ENCODE measurements at places on chromosomes 3 and 15. TPM values are rescaled to one million over a fixed set of nuclear protein-coding genes. Genes with fewer than 3 reads are reported as not detected.

The ABI3BP gene
- total RNA-seq = not detected

The FOXL2 gene
- 0.13 TPM for total RNA-seq

The CCR1 gene
- not detected for total RNA-seq

The FAM227B gene
- total RNA-seq = 8.5 TPM

The TF gene
- 0.40 TPM for total RNA-seq

The DNAJB11 gene
- total RNA-seq = 86.7 TPM

The GPR176 gene
- 39.3 TPM for total RNA-seq

The HCLS1 gene
- 1.3 TPM for total RNA-seq

DNA sequence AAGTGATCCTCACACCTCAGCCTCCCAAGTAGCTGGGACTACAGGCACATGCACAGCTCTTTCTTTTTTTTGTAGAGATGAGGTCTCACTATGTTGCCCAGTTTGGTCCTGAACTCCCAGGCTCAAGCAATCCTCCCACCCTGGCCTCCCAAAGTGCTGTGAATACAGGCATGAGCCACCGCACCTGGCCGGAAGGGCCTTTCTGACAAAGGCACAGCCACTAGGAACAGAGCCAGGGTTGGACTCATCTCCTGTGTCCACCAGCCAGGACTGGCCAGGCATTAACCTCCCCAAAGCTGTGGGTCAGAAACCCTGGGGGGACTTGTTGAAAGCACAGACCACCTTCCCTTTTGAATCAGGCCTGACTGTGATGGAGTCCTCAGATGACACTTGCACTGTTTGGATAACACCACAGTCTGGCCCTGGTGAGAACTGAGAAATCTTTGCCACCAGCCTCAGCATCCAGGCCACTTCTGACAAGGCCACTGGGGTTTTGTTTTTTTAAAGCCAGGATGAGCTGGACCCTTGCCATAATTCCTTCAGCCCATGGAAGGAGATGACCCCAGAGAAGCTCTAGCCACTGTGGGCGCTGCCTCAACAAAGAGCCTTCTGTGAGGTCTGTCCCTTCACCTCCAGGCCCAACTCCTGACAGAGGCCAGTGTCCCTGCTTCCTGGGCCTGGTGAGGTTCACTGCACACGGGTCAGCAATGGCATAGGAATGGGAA, 4.8 kb downstream of the TKT start:
- DNase-seq = no peak

DNA sequence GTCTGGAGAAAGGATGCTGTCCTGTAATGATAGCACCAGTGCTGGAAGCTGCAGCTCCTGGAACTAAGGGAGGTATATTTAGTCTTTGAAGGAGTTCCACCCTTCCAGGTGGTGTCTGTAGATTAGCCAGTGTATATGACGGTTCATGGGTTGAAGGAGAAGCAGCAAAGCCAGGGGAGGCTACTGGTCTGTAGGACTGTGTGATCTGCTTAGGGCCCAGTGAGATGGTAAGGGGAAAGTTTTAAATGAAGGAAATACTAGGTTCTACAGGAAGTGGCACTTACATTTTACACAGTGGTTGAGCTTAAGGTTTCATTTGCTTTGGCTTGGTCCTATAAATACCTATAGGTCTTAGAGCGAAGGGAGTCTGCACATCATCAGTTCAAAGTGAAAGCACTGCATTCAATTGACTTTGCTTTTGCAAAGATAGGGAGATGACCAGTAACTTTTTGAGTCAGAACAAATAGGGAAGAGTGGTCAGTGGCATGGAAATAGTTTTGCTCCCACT, 5.6 kb downstream of the SLC25A38 start:
- no peak for DNase-seq

DNA sequence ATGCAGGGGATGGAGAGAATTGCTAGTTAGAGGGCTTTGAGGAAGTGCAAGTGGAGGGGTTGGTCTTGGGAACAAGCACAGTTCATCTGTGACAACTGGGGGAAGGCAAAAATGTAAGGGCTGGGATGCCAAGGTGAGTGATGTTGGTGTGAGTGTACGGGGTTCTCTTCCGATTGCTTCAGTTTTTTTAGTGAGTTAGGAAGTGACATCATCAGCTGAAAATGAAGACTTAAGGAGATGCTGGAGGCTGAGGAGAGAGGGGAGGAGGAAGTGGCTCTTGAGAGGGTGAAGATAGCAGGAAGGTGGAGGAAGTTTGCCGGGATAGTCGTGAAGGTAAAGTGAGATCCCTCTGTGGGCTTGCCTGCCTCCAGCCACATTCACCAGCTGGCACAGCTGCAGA, 12.7 kb downstream of the TICRR start:
- DNase-seq = no peak

DNA sequence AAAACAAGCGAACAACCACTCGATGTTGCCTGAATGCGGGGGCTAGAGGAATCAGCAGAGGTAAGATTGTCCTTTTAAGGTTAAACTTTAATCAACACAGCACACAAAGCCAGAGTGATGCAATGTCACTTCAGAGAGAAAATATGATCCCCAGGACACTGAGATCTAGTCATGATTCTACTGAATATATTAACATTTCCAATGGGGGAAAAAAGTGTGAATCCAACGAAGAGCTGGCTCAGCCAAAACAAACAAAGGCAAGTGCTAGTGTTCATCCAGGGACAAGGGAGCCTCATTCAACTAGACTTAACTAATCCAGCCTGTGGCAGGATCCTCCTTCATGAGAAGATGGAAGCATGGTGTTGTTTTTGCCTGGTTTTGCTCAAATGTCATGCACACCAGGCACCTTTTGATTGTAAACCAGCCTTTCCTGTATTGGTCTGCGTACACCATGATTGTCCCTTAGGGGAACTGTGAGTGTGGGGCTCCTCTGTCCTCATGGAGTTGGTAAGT, 35.8 kb downstream of the SCG5 start:
- no peak for DNase-seq

GRCh38 chr15:93072411-93073394, 16.3 kb downstream of the RGMA start:
- DNase-seq = peak; percentile 95

GRCh38 chr3:69353503-69353902, 32.4 kb downstream of the FRMD4B start:
- no peak for DNase-seq

DNA sequence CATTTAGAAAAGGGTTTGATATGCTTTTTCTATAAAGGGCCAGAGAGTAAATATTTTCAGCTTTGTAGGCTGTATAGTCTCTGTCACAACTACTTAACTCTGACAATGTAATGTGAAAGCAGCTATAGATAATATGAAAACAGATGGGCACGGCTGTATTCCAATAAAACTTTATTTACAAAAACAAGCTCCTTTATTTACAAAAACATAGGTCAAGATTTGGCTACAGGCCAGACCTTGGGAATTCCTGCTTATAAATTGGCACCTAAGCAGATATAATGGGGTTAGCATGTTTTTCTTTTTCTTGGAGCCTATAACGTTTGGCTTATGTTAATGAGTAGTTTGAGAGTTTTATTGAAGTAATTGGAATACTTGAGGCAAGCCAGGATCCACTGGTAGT, 119.4 kb upstream of the CGNL1 start:
- no peak for DNase-seq

DNA sequence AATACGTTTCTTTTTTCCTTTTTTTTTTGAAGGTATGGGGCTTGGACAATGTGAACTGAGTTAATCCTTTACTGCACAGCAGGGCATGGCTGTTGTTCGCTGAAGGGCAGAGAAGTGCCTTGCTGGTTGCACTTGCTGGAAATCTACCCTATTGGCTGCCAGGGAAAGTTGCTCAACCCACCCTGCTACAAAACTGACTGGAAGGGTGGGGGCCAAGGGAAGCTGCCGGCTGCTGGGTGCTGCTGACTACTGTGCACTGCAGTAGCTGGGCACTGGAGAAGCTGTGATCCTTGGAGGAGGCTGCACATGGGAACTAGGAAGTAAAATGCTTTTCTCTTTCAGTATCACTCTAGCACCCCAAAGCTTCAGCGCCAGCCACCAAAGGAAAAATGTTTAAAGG, 70.5 kb downstream of the ETV5 start:
- DNase-seq = no peak

GRCh38 chr15:69444686-69445085, 7.9 kb upstream of the RPLP1 start:
- DNase-seq = no peak

DNA sequence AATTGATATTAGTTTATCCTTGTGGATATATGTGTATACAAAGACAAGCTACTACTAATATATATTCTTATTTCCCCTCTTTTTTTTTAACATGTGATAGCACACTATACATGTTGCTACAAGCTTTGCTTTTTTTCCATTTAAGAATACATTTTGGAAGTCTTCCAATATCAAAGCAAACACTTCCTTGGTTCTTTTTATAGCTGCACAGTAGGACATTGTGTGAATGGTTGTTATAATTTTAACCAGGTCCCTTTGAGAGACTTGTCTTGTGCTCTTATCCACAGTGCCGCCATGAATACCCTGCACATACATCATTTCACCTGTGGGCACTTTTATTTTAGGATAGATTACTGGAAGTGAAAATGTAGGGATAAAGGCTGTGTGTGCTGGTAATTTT, 88.7 kb downstream of the CACNA2D3 start:
- no peak for DNase-seq

- DNase-seq = no peak
Observed at GRCh38 chr15:52085299-52085698, 27.3 kb downstream of the BCL2L10 start.

DNA sequence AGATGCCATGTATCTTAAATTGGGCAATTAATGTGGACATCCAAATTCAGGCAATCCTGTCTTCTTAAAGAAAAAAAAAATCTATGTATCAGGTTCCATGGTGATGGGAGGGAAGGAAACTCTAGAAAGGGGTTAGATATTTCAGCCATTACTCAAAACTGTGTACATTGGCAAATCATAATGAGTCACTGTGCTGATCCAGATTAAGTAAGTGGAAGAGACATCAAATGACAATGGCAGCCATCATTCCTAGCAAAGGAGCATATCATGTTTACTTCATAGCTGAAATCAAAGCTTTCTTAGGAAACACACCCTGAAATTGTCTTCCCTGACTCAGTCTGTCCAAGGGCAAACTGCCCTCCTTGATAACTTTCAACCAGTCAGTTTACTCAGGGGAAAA, 713.3 kb upstream of the GBE1 start:
- no peak for DNase-seq

DNA sequence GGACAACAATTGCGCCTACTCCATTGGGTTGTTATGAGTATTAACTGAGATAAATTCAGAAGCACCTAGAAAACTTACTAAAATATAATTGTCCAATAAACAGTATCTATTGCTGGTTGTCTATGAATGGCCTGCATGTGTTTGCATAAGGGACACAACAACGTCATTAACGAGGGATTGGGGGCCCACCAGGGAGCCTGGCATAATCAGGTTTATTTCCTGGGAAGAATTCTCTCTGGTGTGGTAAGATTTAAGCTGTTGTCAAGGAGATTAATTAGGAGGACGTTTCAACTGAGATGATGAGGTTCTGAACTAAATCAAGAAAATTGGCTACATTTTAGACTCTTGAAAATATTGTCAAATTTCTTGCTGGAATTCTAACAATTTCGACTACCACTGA, 176.1 kb upstream of the CDIN1 start:
- DNase-seq = peak; percentile 76

- no peak for DNase-seq
Observed at GRCh38 chr3:71998995-71999673, 214.2 kb upstream of the PROK2 start.

DNA sequence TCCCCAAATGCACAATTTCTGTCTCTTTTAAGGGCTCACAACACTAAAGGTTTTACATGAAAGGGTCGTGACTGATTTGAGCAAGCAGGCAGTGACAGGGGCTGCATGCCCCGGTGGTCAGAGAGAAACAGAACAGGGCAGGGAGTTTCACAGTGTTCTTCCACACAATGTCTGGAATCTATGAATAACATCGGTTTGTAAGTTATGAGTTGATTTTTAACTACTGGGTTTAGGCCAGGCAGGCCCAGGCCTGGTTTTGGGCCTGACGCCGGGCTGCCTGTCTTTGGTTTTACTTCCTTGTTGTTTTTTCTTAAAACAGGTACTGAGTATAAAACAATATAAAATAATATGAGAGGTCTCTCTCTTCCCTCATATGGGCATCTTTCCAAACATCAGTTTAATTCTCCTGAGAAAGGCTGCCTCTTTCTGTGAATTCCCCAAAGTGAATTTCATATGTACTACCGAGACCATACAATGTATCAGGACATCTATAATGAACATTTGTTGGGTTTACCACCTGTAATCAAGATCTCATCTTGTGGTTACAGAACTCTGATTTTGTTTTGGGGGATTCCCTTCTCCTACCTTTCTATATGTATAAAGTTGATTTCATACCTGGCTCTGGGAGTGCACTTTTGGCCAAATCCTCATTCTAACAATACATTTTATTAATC, 74.4 kb downstream of the CD200 start:
- DNase-seq = no peak

DNA sequence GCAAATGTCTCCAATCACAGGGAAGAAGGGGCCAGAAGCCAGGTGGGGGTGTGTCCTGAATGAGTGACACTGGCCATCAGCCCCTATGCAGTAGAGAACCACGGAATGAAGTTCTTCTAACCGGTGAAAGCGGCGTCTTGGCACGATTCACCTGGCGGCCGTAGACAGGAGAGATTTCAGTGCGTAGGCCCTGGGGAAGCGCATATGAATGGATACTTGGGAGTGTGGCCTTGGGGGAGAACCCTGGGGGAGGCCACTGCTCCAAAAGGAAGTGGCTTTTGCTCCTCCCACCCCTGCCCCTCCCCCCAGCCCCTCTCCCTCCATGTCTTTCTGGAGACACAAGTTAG, 43.6 kb downstream of the RBPMS2 start:
- DNase-seq = peak; percentile 71

DNA sequence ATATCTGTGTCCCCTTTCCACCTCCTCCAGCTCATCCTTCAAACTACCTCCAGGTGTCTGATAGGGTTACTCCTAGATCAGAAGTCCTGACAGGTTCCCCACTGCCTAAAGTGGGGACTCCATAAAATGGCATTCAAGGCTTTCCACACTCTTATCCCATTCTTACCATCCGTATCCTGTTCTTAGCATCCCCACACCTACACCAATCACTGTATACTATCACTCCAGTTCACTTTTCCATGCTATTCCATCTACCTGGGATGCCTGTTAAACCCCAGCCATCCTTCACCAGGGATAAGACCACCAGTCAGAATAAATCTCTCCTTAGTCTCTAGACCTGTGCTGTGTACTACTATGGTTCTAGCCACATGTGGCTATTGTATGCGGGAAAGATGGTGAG, 19.1 kb downstream of the SSR3 start:
- DNase-seq = no peak

DNA sequence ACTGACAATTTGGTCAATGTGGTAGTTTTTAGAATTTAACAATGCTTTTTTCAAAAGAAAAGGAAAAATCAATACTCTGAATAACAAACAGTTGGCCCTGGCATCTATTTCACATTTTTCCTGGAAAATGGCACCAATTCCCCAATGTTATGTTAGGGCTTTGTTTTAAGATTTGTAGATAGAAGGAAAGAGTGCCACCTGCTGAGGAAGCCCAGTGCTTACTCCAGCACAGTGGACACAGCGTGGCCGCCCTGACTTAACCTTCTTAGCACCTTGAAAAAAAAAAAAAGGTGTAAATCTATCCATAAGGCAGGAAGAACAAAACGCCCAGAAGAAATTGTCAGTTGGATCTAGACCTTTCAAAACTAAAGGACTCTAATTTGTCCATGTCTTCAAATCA, 110.7 kb upstream of the CNTN4 start:
- DNase-seq = peak; percentile 68

- DNase-seq = peak; percentile 79
Observed at GRCh38 chr15:40115670-40116093, 7.0 kb upstream of the BMF start.

- no peak for DNase-seq
Observed at GRCh38 chr3:88003115-88003755, 55.6 kb downstream of the CGGBP1 start.

GRCh38 chr15:81163961-81164800, 30.1 kb downstream of the CFAP161 start:
- DNase-seq = no peak

- DNase-seq = no peak
Observed at GRCh38 chr3:137108699-137109440, 151.1 kb downstream of the IL20RB start.
